GF-D8 (cell line): ENCODE measurements at places on chromosomes 5 and 9.

DNA sequence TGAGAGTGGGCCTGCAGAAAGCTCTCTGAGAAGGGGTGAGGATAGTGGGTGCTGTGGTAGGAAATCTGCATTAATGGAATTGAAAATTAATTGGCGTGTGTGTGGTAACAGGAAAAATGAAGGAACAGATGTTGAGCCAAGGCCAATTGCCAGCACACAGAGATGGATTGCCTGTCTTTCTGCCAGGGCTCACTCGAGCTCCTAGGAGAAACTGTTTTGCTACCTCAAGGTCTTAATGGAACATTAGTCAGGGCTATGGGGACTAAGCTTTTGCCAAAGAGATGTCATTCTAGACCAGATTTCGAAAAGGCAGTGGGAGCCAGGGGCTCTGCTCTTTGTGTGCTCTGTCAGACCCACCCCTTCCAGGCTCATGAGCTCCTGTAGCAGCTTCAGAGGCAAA, 124.0 kb upstream of the EFNA5 start:
- DNase-seq = no peak

GRCh38 chr5:103397739-103398581, 139.4 kb downstream of the MACIR start:
- no peak for DNase-seq

DNA sequence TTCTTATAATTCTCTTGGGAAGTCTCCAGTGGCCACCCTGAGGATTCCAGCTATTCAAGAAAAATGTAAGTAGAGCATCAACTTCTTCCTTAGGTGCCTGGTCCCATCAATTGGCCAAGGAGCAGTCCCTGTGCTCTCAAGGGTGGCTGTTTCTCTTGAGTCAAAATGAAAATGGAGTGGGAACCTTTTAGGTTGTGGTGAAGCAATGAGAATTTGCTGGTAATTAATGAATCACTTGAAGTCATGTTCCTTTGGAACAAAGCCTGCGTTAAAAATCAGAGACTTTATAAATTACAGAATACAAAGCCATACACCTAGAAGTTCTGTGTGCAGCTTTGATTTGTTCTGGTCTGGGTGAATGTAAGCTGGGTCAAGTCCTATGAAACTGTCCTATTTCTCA, 48.9 kb downstream of the IL31RA start:
- DNase-seq = no peak

- DNase-seq = no peak
Observed at GRCh38 chr5:111201705-111202104, 22.5 kb upstream of the CAMK4 start.

DNA sequence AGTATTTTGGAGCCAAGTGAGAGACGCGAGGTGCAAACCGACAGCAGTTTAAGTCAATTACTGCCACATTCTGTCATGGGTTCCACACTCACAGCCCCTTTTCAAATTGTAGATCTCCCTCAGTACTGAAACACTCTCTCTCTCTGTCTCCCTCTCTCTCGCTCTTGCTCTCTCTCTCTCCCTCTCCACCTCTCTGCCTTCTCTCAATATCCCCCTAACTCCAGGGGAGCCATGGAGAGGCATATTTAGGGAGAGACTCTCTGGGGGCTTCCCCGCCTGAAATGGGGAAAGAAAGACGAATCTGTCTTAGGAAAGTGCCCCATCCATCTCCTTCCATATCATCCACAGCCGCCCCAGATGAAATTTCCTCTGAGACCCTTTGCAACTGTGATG, 1.6 kb downstream of the BRINP1 start:
- no peak for DNase-seq

GRCh38 chr9:84349671-84350070, 9.1 kb upstream of the SLC28A3 start:
- DNase-seq = no peak

DNA sequence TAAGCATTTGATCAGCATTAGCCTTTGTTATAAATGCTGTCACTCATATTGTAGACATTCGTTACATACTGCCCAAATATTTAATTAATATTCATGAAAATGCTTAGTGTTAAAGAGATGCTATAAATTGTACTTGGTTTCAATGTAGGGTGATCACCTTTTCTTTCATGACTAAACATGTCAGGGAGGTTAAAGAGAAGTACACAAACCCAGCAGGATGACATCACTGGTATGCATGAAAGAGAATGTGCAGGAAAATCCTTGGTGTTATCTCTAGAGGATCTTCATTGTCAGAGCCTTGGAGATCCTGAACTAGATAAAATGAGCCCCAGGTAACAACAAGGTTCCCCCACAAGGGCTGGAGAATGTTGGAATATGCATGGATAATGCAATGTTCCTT, 33.0 kb upstream of the SV2C start:
- no peak for DNase-seq

GRCh38 chr5:39228596-39228995, 9.2 kb upstream of the FYB1 start:
- DNase-seq = peak; percentile 11

GRCh38 chr9:137136881-137137607, 1.9 kb upstream of the GRIN1 start:
- no peak for DNase-seq

- no peak for DNase-seq
Observed at GRCh38 chr5:74546796-74547195, 93.7 kb downstream of the ENC1 start.

DNA sequence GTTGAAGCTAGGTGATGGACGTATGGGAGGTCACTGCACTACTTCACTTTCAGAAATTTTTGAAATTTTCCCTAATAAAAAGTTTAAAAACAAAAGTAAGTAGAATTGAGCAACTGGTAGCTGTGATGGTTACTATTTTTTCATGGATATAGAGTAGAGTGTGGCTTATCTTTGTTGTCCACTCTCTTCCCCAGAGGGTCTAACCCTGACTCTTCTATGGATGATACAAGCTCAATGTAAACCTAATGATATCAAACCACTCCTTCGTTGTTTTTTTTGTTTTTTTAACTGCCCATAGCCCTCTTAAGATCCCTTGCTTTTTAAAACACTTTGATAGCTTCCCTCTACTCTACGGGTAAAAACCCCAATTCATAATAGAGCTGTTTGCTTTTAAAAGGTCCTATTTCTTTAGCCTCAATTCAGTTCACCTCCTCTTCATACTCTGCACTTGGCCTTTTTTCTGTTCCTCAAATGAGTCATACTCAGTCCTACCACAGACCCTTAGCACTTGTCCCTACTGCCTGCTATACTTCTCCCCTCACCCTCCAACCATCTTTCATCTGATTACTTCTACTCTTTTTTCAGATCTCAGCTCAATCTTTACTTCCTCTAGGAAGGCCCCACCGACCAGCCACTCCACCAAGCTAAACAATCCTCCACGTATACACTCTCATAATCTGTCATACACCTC, 2.6 kb downstream of the HDAC3 start:
- DNase-seq = no peak
